ENCODE measurements at places on chromosomes 2 and 18. TPM values are rescaled to one million over a fixed set of nuclear protein-coding genes. Genes with fewer than 3 reads are reported as not detected.

DNA sequence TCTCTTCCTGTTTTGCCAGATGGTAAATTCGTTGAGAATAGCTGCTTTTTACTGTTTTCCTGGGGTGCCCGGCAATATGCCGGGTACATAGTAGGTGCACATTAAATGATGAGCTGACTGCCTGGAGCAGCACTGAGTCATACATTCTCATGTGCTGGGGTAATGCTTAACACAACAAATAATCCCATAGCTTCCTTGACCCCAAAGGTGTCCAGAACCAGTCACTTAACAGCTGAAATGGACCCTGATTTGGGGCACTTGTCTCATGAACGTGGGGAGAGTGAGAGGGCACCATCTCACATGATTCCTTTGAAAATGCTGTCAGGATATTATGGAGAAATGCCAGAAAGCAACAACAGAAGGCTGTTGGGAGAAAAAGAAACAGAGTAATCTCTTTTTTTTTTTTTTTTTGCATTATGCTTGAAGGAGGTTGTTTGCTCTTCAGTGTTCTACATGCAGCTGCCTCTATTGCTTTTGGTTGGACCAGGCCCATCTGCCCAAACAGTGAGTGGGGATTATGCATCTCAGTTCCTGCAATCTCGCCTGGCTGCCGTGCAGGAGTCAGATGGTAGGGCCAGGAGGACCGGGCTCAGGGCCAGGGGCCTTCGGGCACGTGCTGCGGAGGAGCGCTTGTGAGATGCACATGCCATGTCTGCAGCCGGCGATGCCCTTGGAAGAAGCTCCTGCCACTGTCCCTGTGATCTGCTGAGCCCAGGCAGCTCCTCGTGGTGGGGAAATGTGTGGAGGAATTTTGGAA, 162.1 kb downstream of the SH3RF3 start:
- peak; percentile 83 for DNase-seq

DSC3 gene
- under 0.01 TPM for total RNA-seq

DNA sequence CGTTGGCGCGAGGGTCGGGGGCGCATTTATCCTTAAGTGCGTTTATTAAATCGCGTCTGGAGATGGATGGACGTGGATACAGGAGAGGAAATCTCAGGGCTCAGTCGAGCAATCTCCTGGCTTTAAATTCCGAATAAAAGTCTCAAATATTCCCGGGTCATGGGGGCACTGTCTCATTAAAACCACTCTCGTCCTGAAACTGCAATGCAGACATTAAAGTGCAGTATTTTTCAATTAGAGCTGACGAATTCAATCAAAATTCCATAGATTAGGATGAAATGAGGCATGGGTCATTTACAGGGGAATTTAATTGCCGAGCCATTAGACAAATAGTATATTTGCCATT, 10.7 kb upstream of the GBX2 start:
- no peak for DNase-seq

GRCh38 chr2:148812306-148812705, 62.7 kb upstream of the KIF5C start:
- peak; percentile 51 for DNase-seq

DNA sequence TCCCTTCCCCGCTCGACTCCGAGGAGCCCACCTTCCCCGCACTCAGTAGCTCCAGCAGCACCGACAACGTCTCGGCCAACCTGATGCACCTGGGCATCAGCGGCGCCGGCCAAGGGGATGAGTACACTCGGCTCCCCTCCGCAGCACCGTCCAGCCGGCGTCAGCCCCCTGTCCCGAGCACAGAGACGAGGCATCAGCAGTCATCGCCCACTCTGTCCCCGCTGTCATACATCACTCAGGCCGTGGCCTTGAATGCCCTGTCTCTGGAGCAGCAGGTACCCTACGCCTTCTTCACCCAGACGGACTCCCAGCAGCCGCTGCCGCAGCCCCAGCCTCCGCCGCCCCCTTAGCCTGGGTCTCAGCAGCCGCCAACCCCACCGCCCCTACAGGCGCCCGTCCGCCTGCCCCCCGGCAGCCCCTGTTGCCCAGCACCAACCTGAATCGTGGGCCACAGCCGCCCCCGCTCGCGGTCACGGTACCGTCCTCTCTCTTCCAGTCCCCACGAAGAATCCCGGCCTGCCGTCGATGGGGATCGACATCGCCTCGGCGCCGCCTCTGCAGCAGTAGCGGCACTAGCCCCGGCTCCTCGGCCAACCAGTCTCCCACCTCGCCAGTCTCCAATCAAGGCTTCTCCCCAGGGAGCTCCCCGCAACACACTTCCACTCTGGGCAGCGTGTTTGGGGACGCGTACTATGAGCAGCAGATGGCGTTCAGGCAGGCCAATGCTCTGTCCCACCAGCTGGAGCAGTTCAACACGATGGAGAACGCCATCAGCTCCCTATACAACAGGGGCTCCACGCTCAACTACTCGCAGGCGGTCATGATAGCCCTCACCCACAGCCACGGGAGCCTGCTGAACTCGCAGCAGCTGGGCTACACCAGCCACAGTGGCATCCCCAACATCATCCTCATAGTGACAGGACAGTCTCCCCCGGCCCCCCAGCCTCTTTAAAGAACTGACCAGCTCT, 1195.9 kb upstream of the CHAC2 start:
- no peak for DNase-seq

Measured in IMR-90 (cell line).